ENCODE measurements at places on chromosomes 5 and 9.

GRCh38 chr9:6230037-6230780 lies 14.6 kb downstream of the IL33 start:
- peak; percentile 11 for DNase-seq

GRCh38 chr5:148793261-148793660 lies 33.1 kb upstream of the ADRB2 start:
- DNase-seq = no peak

DNA sequence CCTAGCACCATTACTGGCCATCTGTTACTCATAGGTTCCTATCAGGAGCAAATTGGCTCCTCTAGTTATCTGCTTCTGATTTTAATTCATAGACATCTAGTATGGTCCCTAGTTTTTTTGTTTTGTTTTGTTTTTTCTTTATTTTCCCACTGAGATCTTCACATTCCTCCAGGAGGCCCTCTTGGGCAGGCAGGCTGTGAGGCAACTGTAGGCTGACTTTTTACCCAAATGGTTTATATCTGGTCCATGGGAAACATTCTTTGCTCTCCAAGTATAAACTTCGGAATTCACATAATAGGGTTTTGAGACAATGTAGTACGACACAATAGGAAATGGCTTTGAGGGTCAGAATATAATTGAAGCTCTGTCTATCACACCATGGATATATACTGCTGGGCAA lies 250.9 kb upstream of the DAB2 start:
- DNase-seq = no peak

GRCh38 chr9:99056886-99057664 lies 47.8 kb upstream of the TGFBR1 start:
- no peak for DNase-seq

GRCh38 chr9:13755551-13755950 lies 476.1 kb upstream of the MPDZ start:
- no peak for DNase-seq

GRCh38 chr9:101366038-101366756 lies 18.6 kb downstream of the BAAT start:
- DNase-seq = no peak

GRCh38 chr5:125176005-125176390 lies 429.6 kb upstream of the ZNF608 start:
- DNase-seq = no peak

DNA sequence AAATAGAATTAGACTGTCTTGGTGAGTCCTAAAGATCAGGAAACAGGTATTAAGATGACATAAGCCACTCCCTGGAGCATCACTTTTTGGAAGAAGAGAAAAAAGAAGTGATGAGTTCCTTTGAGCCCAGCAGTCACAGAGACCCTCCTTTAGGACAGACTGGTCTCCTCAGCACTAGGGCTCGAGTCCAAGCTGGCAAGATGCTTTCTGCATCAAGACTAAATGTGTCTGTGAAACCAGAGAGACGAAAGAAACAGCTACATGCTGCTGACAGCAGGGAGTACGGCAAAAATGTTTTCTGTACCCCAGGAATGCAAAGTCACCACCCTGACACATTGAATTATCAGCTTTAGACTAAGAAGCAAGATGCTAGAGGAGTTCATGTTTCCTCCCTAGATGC lies 184.5 kb downstream of the CRB2 start:
- DNase-seq = no peak

DNA sequence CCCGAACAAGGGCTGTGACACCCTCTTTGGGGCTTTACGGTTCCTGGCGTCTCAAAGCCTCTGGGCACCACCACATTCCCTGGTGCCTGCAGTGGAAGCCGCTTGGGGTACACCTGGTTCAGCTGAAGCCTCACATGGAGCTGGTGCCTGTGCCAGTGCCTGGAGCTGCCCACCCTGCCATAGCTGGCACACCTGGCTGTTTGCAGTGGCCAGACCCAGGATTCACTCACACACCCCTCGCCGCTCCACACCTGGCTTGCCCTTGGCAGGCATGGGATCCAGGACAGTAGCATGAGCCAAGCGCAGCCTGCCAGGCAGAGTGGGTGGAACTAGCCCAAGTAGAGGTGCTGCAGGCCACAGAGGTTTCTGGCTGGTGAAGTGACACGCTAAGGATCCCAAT lies 641.8 kb downstream of the TLE4 start:
- DNase-seq = no peak

- DNase-seq = no peak
Observed at GRCh38 chr5:66356011-66356565, 212.0 kb downstream of the SREK1 start.

- no peak for DNase-seq
Observed at GRCh38 chr5:28810751-28811136, 1772.4 kb upstream of the CDH9 start.

- DNase-seq = no peak
Observed at GRCh38 chr5:114686356-114686755, 324.5 kb downstream of the KCNN2 start.

DNA sequence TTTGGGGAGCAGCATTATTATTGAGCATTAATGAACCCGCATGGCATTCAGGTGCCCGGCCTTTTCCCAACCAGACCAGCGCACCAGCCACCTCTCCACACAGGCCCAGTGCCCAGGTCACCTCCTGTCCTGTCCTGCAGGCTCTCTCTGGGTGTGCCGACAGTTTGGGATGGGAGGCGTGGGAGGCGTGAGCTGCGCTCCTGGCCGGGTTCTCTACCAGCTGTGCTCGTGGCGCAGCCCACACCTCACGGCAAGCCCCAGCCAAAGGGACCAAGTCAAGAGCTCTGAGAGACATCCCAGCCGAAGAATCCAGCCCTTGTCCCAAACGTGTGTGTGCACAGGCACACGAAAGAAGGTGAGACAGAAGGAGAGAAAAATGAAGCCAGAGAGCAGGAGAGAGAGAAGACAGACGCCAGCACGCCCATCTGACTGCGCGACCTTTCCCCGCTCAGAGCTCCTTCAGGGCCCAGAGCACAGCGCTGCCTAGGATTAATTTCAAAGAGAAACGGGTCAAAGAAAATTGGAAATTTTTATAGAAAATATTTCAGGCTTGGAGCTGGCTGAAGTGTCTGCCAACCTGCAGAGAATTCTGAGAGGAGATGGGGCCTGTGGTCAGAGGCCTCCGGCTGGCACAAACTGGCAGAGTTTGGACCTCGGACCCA lies 81.7 kb downstream of the ADAMTS2 start:
- no peak for DNase-seq

- no peak for DNase-seq
Observed at GRCh38 chr5:150565868-150566267, 57.9 kb downstream of the NDST1 start.

DNA sequence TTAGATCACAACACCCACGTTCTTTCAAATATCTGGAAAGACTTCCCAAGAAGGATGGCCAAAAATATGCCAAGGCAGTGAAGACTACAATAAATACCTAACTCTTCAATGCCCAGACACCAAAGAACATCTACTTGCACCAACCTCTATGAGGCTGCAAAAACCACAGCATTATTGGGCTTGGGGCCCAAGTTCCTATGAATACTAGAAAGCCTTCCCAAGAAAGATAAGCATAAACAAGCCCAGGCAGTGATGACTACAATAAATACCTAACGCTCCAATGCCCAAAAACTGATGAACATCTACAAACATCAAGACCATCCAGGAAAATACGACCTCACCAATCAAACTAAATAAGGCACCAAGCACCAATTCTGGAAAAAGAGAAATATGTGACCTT lies 41.3 kb downstream of the AP3B1 start:
- DNase-seq = no peak

GRCh38 chr9:134634667-134635230 lies 6.9 kb upstream of the COL5A1 start:
- no peak for DNase-seq

- no peak for DNase-seq
Observed at GRCh38 chr5:115621365-115621900, 4.4 kb downstream of the TMED7 start.

GRCh38 chr9:132645306-132645705 lies 24.5 kb downstream of the DDX31 start:
- DNase-seq = no peak

- DNase-seq = no peak
Observed at GRCh38 chr5:143874312-143874711, 62.4 kb downstream of the HMHB1 start.

DNA sequence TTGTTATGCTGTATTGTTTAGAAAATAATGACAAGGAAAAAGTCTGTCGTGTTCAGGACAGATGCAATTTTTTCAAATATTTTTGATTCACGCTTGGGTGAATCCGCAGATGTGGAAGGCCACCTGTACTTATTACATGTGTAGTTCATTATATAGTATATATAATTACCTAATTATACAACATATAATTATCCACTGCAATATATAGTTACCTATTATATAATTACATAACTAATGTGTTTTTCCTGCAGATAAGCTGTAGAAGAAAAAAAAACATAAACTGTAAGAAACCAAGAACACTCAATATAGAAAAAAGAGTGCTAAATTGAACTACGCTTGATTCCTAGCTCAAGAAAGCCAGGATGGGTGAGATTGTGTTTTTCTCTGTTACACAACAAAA lies 93.6 kb upstream of the RANBP3L start:
- no peak for DNase-seq

- DNase-seq = peak; percentile 18
Observed at GRCh38 chr5:28275931-28276330, 1237.5 kb upstream of the CDH9 start.

GRCh38 chr5:40654377-40654991 lies 25.2 kb upstream of the PTGER4 start:
- DNase-seq = no peak

DNA sequence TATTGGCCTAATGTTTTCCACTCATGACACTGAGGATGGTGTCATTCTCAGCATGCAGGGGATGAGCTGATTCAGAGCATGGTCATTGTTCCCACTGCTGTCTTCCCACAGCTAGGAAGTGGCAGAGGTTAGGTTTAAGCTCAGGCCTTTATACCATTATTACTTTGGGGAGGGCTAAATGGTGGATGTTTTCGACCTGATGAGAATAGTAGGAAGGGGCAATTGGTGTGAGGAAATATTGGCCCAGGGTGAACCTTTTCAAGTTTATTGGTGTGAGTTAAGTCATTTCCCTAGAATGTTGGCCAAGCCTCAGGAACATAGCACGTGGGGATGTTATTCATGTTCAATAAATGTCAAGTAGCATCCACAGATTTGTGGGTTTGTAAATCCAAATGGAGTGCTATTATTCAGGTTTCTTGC lies 59.6 kb downstream of the ARHGAP26 start:
- no peak for DNase-seq

- no peak for DNase-seq
Observed at GRCh38 chr9:72185561-72185960, 36.3 kb downstream of the GDA start.

DNA sequence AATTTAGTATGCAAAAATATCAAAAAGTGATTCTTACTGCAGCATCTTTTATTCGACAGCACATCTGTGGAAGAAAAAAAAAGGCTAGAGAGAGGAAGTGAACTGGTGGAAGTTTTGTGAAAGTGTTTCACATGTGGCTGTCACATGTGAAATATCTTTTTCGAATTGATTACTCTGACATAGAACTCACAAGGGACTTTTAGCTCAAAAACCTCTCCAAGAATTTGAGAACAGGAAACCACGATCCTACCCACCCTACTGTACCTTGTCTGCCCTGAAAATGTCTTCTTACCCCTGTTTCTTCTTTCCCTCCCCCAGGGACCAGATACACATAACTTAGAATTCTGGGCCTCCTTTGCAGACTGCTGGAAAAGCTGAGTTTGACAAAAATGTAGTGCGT lies 106.5 kb upstream of the PRRC1 start:
- no peak for DNase-seq

DNA sequence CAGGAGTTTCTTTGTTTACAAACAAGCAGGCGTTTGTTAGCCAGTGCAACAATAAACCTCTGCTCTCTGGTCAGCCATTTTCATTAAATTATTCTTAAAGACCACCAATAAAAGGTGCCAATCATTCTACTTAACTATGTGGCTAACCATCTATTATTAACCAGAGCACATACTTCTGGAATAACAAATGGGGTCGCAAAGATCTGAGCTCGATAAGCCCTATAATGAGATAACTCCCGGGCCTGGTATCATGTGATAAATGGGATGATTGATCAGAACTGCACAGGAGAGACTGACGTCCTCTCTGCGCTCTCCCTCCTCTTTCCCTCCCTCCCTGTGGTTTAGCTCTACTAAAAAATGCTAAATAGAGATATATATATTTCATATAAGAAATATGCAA lies 488.2 kb downstream of the NTRK2 start:
- peak; percentile 16 for DNase-seq

GRCh38 chr5:116572350-116573278 lies 2.0 kb downstream of the SEMA6A start:
- peak; percentile 74 for DNase-seq

GRCh38 chr5:132283423-132284043 lies 10.7 kb upstream of the SLC22A4 start:
- DNase-seq = no peak

- no peak for DNase-seq
Observed at GRCh38 chr9:132994410-132995120, 16.1 kb downstream of the GFI1B start.

DNA sequence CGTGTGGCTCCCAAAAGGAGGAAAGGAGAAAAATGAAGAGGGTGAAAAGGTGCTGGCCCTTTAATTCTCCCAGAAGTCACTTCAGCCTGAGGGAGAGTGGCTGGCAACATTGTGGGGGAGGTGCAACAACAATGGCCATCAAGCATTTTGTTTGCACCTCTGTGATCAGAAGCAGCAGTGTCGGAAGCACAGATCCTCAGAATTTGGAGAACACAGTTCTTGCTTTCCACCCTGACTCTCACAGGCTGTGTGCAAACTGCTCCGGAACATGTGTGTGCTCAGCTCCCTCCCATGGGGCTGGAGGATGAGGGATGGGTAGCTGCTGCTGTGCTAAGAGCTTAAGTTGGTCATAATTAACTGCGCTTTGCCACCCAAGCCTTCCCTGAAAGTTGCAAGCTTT lies 127.1 kb downstream of the DPYSL3 start:
- DNase-seq = peak; percentile 65

All from mesendoderm (in vitro differentiated cells).